Activated T-cell treated with anti-CD3 and anti-CD28 coated beads, Interleukin-2, amount 50 U/mL, for 72 hours (primary cell): ENCODE measurements at places on chromosomes 5 and 9.
A peak's percentile ranks its signal among the peaks of the same experiment; 100 is the strongest.

- no peaks in the 10 kb centered on the region for H3K27me3 ChIP-seq
- DNase-seq = no peak
- no peaks in the 10 kb centered on the region for H3K36me3 ChIP-seq
- no peak overlapping the region for H3K4me3 ChIP-seq
- no peak overlapping the region for H3K27ac ChIP-seq
- no peaks in the 10 kb centered on the region for H3K4me1 ChIP-seq
These were observed 163.9 kb downstream of the SLF1 start for GRCh38 chr5:94782383-94782782.

DNA sequence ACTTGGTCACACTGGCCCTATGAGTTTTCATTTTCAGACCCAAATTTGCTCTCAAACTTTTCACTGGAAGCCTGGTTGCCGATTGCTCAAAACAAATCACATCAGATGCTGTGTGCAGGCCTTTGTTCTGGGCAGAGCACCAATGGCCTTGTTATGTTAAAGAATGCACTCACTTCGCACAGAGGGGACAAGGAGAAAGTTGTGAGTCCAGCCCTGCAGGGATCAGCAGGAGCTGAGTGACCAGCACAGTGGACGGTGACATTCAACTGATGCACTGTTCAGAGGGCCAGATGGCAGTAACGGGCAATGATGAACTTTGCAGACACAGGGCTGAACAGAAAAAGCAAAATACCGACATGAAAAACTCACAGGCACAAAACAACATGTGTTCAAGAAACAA, 86.1 kb downstream of the BARX1 start:
- no peak overlapping the region for H3K4me3 ChIP-seq
- no peaks in the 10 kb centered on the region for H3K4me1 ChIP-seq
- DNase-seq = no peak
- H3K36me3 ChIP-seq = peaks cover 5% of the 10 kb centered on the region

- H3K36me3 ChIP-seq = no peaks in the 10 kb centered on the region
- no peak for DNase-seq
- H3K4me3 ChIP-seq = no peak overlapping the region
- H3K4me1 ChIP-seq = peaks cover 24% of the 10 kb centered on the region
- H3K27me3 ChIP-seq = no peaks in the 10 kb centered on the region
These were observed 45.6 kb downstream of the AOPEP start for GRCh38 chr9:94772144-94772543.

- H3K4me1 ChIP-seq = peaks cover 9% of the 10 kb centered on the region
- H3K4me3 ChIP-seq = no peak overlapping the region
- peaks cover 14% of the 10 kb centered on the region for H3K27me3 ChIP-seq
- no peak overlapping the region for H3K27ac ChIP-seq
- no peaks in the 10 kb centered on the region for H3K36me3 ChIP-seq
These were observed 6.9 kb downstream of the NKD2 start for GRCh38 chr5:1015507-1015906.

DNA sequence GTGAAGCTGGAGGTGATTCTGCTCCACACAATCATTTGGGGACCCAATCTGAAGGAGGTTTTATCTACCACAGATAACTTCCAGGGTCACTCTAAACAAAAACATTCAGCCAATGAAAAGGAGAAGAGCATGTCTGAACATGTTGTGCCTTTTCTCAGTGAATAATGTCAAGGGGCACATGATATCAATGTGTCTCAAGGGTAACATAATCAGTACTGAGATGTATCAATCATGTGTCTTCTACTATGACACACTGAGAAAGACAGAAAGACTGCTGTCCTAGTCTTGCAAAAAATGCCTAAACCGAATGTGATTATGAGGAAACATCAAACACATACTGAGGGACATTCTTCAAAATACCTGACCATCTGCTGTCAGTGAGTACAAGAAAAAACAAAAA, 25.4 kb upstream of the RASA1 start:
- no peaks in the 10 kb centered on the region for H3K27me3 ChIP-seq
- DNase-seq = no peak
- no peaks in the 10 kb centered on the region for H3K36me3 ChIP-seq

DNA sequence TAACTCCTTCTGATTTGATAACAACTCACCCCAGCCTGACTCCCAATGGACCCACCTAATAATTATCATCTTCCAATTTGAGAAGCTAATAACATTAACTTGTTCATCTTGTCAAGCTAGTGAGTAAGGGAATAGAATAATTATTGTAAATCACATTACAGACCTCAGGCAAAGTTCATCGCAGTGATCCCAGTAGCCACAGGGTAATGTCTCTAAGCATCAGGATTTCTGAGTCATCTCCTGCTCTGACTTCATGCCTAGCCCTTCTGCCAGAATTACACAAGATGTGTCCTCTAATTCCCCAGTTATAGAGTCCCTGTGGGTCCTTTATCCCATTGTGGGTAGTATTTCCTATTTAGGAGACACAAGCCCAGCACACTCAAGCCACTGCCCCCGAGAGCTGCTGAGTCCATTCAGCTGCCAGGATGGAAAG, 365.7 kb downstream of the DEPDC1B start:
- H3K27ac ChIP-seq = no peak overlapping the region
- DNase-seq = no peak
- H3K4me3 ChIP-seq = no peak overlapping the region
- H3K4me1 ChIP-seq = no peaks in the 10 kb centered on the region
- H3K27me3 ChIP-seq = no peaks in the 10 kb centered on the region

DNA sequence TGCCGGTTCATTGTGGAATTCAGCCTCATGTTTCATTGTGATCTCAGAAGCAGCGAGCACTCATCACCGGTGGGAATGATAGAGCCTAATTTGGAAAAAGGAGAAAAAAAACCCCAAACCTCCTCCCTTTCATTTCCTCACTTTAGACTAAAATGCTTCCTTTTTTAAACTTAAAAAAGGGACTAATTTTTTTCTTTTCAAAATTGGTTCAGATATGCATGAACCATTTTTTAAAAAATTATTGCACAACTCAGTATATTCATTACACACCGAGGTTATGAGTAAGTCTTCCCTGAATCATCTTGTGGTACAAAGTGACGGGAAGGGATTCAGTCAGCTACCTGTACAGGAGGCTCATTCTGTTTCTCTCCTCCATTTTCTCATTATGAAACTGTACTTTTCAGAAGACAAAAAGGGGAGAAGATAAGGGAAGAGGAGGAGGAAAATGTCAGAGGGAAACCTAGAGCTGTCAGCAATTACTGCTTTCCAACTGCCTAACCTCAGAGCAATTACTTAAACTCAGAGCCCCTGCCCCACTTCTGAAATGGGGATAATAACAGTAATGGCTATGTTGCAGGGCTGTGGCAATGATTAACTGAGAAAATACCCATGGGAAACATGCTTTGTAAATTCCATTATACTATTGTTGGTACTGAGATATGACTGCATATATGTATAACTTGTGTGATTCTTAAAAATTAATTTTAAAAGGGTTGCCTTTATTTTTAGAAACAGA, 24.0 kb downstream of the GALNT10 start:
- H3K27ac ChIP-seq = peak overlapping the region; percentile 98
- H3K27me3 ChIP-seq = no peaks in the 10 kb centered on the region
- H3K36me3 ChIP-seq = peaks cover 15% of the 10 kb centered on the region

DNA sequence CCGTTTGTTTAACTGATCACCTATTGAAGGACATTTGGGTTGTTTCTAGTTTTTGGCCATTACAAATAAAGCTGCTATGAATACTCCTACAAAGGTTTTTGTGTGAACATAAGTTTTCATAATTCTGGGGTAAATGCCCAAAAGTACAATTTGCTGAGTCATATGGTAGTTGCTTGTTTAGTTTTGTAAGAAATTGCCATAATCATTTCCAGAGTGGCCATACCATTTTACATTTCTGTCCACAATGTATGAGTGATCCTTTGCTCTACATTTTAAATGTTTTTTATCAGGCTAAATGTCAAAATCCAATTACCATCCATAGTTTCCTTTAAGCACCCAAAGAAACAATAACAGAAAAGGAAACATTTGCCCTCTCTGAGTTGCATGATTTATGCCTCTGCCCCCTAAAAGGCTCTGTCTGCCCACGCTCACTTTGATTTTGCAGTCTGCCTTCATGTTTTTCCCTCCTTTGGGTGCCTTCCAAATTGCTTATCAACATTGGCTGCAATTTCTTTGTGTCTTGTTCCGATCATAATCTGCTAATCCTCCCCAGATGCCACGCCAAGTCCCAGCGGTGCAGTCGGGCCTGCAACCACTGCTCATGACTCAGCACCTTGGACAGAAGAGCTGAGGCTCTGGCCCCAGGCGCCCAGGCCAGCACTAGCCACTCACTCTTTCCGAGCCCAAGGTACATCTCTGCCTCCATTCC, 339.2 kb downstream of the PIK3R1 start:
- no peak overlapping the region for H3K4me3 ChIP-seq
- H3K4me1 ChIP-seq = no peaks in the 10 kb centered on the region
- no peaks in the 10 kb centered on the region for H3K36me3 ChIP-seq
- DNase-seq = no peak
- no peak overlapping the region for H3K27ac ChIP-seq

GRCh38 chr9:71647094-71647591, 121.2 kb downstream of the CEMIP2 start:
- no peak for DNase-seq
- H3K4me3 ChIP-seq = peak overlapping the region; percentile 15
- no peaks in the 10 kb centered on the region for H3K36me3 ChIP-seq
- H3K27me3 ChIP-seq = peaks cover 8% of the 10 kb centered on the region

GRCh38 chr5:71986101-71986500, 121.2 kb upstream of the MAP1B start:
- H3K4me3 ChIP-seq = no peak overlapping the region
- H3K4me1 ChIP-seq = no peaks in the 10 kb centered on the region
- peaks cover 26% of the 10 kb centered on the region for H3K27me3 ChIP-seq
- H3K27ac ChIP-seq = no peak overlapping the region
- DNase-seq = no peak

DNA sequence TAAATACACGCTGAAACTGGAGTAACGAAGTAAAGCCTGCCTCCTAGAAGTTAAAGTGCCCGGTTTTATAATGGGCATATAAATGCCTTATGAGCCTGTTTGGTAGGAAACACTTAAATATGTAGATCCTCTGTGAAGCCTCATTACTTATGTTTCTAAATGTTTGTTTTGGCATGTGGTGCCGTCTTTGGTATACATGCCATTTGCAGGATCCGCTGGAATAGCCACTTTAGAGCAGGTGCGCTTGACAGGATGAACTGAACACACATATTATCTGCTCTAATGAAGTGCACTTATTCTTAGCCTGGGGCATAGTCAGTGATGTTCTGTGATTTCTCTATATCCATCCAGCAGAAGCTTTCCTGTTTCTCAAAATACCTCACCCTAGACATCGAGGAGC, 778.1 kb upstream of the WWC1 start:
- DNase-seq = no peak
- no peak overlapping the region for H3K27ac ChIP-seq
- no peak overlapping the region for H3K4me3 ChIP-seq
- no peaks in the 10 kb centered on the region for H3K36me3 ChIP-seq
- no peaks in the 10 kb centered on the region for H3K27me3 ChIP-seq
- H3K4me1 ChIP-seq = no peaks in the 10 kb centered on the region

- H3K4me3 ChIP-seq = no peak overlapping the region
- DNase-seq = no peak
- no peak overlapping the region for H3K27ac ChIP-seq
- H3K4me1 ChIP-seq = no peaks in the 10 kb centered on the region
- H3K27me3 ChIP-seq = no peaks in the 10 kb centered on the region
- H3K36me3 ChIP-seq = peaks cover 1% of the 10 kb centered on the region
These were observed 20.7 kb downstream of the ZNF462 start for GRCh38 chr9:106883626-106884190.

DNA sequence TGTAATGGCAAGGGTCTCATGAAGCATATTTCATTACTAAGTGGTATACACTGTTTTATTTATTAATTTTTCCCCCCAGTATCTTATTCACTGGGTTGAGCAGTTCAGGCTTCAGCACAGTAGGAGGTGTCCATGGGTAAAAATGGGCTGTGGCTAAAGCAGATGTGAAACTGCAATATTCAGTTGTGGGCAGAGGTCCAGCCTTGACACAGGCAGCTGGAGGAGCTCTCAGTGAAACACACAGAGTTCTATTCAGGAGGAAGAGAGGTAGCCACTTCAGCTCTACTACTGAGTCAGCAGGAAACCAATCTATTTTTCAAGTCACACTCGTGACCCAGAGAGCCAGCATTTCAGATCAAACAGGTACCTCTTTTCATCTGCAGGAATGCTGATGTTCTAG, 418.3 kb downstream of the CDH10 start:
- peaks cover 1% of the 10 kb centered on the region for H3K36me3 ChIP-seq
- H3K27me3 ChIP-seq = no peaks in the 10 kb centered on the region
- no peak overlapping the region for H3K4me3 ChIP-seq
- no peak for DNase-seq
- H3K27ac ChIP-seq = no peak overlapping the region

DNA sequence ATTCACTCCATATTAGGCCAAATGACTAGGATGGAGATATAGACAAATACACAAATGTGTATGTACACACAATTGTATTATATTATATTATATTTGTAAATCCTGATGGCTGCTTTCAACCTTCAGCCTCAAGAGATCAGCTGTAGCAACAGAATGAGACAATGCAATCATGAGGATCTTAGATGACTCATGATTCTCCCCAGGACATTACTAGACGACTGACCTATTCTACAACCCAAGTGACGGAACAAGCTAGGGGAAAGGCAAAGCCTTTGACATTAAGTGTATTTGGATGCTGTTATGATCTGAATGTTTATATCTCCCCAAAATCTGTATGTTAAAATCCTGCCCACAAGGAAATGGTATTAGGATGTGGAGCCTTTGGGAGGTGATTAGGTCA, 66.5 kb downstream of the COX7C start:
- no peaks in the 10 kb centered on the region for H3K4me1 ChIP-seq
- no peak for DNase-seq
- H3K27ac ChIP-seq = no peak overlapping the region
- no peak overlapping the region for H3K4me3 ChIP-seq
- peaks cover 18% of the 10 kb centered on the region for H3K27me3 ChIP-seq

DNA sequence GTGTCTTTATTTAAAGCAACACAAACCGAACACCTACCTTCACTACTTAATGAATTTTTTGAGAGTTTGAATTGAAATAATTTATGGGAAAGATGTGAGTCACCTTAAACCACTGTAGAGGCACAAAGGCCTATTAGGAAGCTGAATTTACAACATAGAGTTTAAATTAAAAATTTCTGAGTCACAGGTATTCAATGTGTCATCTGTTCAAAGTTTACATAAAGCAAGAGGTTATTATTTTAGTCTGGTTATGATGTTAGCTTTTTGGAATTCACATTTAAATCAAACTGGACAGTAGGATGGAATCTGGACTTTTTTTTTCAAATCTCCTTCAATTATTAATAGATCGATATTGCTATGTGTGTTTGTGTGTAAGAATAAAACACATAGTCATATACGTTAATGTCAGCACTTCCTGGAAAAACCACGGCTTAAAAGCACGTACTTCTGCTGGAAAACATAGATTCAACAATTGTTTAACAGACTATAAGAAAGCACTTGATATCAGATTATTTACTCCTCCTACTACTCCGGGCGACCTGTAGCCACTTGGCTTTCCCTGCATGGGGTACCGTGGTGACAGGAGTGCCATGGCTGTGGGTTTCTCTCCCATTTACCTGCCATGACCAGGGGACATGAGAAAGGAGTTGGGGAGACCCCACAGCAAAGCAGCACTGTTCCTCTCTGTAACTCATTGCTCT, 638.6 kb downstream of the SEMA5A start:
- H3K4me3 ChIP-seq = no peak overlapping the region
- no peaks in the 10 kb centered on the region for H3K36me3 ChIP-seq
- DNase-seq = no peak

- no peak overlapping the region for H3K4me3 ChIP-seq
- H3K27ac ChIP-seq = no peak overlapping the region
- no peak for DNase-seq
These were observed 29.5 kb downstream of the MRPS27 start for GRCh38 chr5:72290356-72291133.
